ENCODE measurements at places on chromosomes 7 and 10.

- DNase-seq: no peak
Measured at GRCh38 chr7:30970594-30971094, 6.9 kb downstream of the GHRHR start.

- no peak for DNase-seq
Measured at GRCh38 chr7:116236020-116236630, 25.8 kb downstream of the TES start.

- no peak for DNase-seq
Measured at GRCh38 chr10:120742373-120742772, 108.8 kb upstream of the WDR11 start.

GRCh38 chr10:78274491-78274890, 240.8 kb downstream of the RPS24 start:
- no peak for DNase-seq

DNA sequence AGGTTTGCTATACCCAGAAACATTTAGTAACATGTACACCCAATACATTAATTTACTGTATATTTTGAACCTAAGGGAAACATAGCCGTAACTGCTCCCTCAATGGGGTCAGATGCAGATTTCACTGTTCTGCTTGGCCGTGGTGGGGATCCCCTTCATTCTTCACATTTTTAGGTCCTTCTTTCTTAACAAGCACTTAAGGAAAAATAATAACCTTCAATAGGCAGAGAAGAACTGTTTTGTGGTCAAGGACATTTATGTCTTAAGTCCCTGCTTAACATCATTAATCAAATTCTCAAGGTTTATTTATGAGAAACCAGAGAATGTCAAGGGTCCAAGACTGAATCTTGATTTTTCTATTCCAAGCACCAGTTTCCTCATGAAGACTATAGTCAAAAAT, 592.1 kb upstream of the ANKRD30A start:
- no peak for DNase-seq

- DNase-seq: no peak
Measured at GRCh38 chr7:74093671-74094223, 10.1 kb downstream of the LIMK1 start.

- no peak for DNase-seq
Measured at GRCh38 chr7:39458061-39458745, 108.0 kb upstream of the YAE1 start.

DNA sequence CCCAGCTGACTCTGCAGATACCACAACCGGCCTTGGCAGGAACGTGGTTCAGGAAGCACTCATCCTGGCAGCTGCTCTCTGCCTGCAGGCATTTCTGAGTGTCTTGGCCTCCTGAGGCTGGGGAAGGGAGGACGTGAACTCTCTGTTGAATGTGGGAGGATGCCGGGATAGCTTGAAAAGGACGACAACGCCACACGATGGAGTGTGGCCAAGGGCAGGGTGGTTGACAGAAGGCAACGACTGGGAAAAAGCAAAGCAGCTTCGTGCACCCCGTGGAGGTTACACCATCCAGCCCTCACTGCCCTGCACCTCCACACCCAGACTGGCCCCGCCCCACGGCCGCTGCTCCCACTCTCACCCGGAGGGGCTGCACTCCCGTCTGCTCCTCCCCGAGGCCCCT, 466.1 kb upstream of the FOXK1 start:
- no peak for DNase-seq

DNA sequence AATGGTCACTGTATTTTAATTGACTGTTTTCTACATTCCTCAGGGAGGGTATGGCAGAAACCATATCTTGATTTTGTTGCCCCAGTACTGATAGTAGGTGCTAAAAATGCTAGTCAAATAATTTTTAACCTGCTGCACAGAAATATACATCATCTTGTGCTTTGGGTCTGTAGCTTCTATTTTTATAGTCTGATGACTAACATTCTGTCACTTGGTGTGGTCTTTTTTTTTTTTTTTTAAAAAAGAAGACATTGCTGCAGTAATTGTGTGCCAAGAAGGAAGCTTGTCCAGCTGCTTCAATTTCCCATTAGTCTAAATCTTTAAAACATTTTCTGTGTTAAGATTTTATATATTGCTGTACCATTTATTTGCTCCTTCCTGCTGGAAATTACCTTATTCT, 83.6 kb downstream of the ICA1 start:
- DNase-seq: no peak

GRCh38 chr7:7798510-7798909, 80.1 kb upstream of the RPA3 start:
- DNase-seq: no peak

- no peak for DNase-seq
Measured at GRCh38 chr10:115950320-115950719, 322.7 kb downstream of the GFRA1 start.

DNA sequence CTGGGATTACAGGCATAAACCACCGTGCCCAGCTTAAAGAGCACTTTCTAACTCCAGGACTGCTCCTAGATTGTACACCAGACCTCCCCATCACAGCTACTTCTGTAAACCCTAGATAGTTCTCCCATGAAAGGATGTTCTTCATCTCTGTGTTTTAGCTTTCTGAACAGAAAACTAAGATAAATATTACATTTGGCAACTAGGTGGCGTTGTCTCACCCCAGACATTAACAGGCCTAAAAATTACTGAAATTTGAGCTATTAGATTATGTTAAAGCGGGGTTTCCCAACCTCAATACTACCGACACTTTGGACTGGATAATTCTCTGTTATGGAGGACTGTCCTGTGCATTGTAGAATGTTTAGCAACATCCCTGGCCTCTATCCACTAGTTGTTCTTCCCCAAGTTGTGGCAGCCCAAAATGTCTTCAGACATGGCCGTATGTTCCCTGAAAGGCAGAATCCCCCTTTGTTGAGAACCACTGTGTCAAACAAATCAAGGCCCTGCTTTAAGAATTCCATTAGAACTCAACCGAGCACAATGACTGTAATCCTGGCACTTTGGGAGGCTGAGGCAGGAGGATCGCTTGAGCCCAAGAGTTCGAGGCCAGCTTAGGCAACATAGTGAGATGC, 19.1 kb downstream of the ATOH7 start:
- DNase-seq: peak; percentile 19

GRCh38 chr10:82071231-82071630, 196.2 kb downstream of the NRG3 start:
- no peak for DNase-seq

DNA sequence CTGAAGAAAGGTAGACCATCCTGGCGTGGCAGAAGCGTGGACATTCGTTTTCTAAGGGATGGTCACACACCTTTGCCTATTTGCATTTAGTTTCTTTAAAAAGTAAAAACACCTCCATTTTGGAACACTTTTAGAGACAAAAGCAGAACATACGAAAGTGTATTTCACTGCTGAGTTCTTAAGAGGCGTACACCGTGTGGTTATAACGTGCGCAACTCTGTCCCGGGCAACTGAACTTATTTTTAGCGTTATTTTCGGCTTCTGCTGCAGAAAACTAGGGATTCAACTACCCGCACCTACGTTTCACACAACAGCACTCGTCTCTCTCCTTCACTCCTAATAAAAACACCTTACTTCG, 557 bp upstream of the LSM8 start:
- DNase-seq: peak; percentile 31

DNA sequence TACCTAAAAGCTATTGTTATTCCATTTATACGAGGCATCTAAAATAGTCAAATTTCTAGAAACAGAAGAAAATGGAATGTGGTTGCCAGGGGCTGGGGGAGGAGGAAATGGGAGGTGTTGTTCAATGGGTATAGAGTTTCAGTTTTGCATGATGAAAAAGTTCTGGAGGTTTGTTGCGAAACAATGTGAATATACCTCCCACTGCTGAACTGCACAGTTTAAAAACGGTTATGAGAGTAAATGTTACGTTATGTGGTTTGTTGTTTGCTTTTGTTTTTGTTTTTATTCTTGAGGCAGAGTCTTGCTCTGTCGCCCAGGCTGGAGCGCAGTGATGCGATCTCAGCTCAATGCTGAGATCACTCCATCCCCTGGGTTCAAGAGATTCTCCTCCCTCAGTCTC, 64.9 kb upstream of the NRBF2 start:
- DNase-seq: no peak

- no peak for DNase-seq
Measured at GRCh38 chr7:100516135-100516812, 22.7 kb upstream of the AGFG2 start.

DNA sequence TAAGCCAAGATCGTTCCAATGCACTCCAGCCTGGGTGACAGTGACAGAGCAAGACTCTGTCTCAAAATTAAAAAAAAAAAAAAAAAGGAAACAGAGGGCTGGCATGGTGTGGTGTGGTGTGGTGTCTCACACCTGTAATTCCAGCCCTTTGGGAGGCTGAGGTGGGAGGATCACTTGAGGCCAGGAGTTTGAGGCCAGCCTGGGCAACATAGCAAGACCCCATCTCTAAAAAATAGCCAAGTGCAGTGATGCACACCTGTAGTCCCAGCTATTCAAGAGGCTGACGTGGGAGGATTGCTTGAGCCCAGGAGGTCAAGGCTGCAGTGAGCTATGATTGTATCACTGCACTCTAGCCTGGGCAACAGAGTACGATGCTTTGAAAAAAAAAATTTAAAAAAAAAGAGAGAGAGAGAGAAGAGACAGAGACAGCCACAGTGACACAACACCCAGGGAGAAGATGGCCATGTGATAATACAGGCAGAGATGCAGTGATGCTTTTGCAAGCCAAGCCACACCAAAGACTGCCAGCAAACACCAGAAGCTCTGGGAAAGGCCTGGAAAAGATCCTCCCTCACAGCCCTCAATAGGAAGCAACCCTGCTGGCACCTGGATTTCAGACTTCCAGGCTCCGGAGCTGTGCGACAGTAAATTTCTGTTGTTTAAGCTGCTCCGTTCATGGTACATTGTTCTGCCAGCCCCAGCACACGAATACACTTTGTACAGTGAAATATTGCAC, 19.3 kb upstream of the SRRM3 start:
- no peak for DNase-seq

- DNase-seq: no peak
Measured at GRCh38 chr10:15763006-15763405, 43.3 kb upstream of the ITGA8 start.

- no peak for DNase-seq
Measured at GRCh38 chr7:112423987-112424386, 26.3 kb upstream of the IFRD1 start.

GRCh38 chr7:11232462-11232861, 258.8 kb downstream of the PHF14 start:
- no peak for DNase-seq

- no peak for DNase-seq
Measured at GRCh38 chr10:21069278-21069677, 172.2 kb upstream of the NEBL start.

DNA sequence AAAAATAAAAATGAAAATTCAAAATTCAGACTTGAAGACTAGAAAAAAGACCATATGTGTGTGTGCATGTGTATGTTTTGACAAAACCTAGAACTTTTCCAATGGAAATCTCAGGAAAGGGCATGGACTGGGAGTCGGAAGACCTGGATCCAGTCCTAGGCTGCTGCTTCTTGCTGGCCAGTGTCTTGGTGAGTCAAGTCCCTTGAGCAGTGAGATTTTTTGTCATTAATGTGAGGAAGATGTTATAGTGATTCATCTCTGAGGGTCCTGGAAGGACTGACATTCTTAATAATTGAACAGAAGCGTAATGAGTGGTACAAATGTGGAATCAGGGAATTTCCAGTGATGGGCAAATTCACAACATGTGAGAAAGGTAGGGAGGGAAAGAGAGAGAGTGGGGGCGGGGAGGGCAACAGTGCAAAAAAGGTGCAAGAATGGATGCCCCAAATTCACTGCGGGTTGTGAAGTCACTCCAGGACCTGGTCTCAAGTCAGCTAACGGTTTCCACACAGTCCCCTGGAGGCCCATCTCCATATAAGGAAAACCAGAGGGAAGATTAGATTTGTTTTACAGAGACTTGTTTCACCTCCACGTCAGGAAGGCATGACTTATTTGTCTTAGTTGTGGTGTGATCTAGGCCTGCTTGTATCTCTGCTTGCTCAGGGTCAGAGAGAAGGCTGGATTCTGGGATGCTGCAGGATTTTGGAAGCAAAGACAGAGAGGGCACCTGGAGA, 201.7 kb downstream of the BUB3 start:
- DNase-seq: no peak

DNA sequence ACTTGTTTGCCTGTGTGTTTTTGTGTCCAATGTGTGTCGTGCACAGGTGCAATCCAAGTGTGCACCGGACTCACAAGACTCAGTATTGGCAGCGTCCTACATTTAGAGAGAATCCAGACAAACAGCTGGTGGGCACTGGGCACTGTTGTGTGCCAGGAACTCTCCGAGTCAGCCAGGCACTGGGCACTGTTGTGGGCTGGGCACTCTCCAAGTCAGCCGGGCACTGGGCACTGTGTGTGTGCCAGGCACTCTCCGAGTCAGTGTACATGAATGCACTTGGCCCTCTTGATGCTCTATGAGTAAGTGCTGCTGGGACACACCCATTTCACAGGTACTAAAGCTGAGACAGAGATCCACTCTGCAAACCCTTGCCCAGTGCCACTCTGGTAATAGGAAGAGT, 303.5 kb downstream of the PTPRN2 start:
- no peak for DNase-seq

GRCh38 chr10:121078036-121078435, 226.9 kb downstream of the WDR11 start:
- no peak for DNase-seq

All from right renal cortex interstitium (tissue), 3 donors.